Brain microvascular endothelial cell (primary cell): ENCODE measurements at places on chromosomes 2 and 18.
A peak's percentile ranks its signal among the peaks of the same experiment; 100 is the strongest.

DNA sequence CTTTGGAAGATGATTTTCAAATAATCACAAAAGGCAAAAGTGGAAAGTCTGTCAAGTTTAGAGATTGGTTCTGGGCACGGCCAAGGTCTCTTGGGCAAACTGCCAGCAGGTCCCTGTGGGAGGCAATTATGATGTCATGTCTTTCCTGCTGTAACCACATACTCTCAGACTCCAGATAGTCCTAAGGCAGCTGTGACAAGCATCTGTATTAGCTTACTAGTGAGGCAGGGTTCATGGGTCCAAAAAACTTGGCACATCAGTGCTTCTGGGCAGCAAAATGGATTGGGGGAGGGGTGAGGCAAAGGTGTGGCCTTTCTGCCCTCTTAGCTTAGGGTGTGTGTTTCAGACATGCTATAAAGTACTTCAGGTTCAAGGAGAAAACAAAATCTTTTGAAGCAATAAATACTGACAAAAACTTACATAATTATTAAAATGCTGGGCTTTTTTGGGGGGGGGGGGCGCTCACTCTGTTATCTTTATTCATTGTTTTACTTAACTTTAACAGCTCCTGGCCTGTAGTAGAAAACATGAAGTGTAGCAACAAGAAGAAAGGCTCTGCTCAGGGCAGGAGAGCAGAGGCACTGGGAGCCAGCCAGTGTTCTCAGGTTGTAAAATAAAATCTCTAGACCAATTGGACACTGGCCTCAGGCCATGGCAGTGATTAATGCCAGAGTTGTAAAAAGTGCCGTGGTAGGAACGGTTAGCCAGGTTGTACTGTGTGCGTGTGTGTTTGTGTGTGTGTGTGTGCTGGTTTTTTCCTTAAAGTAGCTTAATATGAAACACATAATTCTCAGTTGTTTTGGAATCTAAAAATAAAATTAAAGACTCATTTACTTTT is 14.3 kb upstream of the TANC1 start:
- DNase-seq = peak; percentile 93

DNA sequence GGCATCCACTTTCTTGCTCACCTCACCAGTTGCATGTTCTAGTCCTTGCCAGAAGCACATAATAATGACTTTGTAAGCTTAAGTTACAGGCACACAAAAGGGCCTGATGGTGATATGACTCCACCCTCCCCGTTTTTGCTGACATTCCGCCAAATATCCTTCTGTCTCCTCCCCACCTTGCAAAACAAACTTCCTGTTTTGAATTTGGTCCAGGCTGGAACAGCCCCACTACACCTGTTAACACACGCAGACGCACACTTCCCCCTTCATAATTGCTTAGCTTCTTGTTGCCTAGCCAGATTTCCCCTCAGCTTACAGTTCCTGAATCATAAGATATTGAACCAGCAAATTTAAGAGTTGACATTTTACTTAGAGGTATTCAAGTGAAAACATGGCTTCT is at the start of gene MGAT5:
Gene MGAT5, plus strand, starts transcription at position 269 of the 400 bp plus-strand sequence. CDS start 332 bp downstream, outside the sequence.
- DNase-seq = no peak

GRCh38 chr2:26922405-26923188 is 47.8 kb upstream of the MAPRE3 start:
- peak; percentile 32 for DNase-seq

DNA sequence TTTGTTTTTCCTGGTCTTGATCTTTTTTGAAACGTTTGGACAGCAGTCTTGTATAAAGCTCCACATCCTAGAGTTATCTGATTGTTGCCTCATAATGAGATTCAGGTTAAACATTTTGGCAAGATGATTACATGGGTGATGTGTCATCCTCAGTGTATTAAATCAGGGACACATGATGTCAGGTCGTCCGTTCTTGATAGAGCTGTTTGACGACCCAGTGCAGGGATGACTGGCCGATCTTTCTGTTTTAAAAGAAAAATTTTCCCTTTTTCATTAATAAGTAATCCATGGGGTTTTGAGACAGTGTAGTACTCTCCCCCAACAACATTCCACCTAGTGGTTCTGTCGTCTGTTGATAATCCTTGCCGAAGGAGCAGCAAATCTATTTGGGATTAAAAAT is 44.5 kb upstream of the SERPINB2 start:
- DNase-seq = no peak

DNA sequence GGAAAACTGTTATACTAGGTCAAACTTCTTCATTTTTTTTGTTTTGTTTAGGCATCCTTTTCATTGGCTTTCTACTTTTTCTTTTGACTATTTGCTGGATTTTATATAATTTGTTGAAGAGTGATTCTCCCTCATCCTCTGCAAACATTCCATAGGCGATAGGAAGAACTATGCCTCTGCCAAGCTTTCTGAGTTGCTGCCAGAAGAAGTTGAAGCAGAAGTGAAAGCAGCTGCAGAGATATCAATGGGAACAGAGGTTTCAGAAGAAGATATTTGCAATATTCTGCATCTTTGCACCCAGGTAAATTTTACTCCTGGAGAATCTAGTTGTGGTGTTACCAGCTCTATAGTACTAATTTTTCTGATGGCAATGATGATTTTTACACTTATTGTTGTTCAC is 25.4 kb downstream of the NOP58 start:
- DNase-seq = no peak

DNA sequence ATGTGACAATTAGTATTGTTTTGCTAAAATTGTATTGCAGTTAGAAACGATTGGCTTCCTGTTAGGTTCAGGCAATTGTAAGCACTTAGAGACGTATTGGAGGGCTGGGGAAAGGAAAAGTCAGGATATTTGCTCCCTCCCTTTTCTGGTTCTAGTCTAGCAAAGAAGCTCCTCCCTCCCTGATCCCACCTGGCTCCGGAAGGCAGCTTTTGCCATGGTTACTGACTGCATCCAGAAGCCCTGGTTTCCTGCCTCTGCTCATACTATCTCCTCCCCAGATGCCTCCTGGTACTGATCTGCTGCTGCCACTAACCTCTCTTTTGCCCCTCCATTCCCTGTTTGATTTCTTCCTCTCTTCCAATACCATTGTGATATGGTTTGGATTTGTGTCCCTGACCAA is 275.9 kb downstream of the MREG start:
- DNase-seq = no peak

GRCh38 chr2:17538022-17538843 is 2.3 kb upstream of the VSNL1 start:
- peak; percentile 35 for DNase-seq

DNA sequence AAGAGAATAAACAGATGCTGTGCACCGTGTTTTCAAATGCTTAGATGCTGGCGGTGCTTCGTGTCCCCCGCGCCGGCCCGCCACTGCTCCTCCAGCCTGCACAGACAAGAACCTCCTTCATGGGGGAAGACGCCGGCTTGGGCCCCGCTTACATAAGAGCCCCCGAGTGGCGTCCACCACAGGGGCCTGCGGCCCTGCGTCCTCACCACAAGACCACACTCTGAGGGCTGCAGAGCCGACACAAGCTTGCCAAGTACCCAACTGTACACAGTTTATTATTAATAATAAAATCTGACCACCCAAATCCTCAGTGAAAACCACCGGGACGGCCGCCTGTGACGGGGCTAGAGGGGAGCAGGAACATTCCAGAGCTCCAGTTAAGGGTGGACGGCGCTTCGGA is 232.2 kb downstream of the HDAC4 start:
- no peak for DNase-seq

DNA sequence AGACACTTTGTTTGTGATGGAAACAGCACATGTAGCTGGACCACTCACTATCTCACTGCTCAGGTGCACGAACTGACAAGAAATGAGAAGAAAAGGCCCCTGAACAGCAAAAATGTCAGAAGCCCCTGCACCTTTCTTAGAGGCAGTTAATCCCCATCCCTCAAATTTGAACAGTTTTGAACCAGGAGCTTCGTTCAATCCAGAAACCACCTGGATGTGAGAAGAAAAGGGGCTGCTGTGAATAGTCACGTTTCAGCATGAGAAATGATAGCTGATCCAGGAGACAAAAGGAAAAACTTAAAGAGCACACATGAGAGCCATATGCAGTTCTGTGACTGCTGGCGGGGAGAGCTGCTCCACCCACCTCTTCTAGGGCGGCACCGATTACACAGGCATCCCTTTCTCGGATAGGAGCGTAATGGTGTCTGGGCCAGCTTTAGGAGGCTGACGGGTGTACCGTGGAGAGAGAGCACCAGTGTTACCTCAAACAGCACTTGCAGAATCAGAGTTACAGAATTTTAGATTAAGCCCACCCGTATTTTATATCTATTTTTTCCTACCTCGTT is 117.0 kb upstream of the EML6 start:
- no peak for DNase-seq

DNA sequence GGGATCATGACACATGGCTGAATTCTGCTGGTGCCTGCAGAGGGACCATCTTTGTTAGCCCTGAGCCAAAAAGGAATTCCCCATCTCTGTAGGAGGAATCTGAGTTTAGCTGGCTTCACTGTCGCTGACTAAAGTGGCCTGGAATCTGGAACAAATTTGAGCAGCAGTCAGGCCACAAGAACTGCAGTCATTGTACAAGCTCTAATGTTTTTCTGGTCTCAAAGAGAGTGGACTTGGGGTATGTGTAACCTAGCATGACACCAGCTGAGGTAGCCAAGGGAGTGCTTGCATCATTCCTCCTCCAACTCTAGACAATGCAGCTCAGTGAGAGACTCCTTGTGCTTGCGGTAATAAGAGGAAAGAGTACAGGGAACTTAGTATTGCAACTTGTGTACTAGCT is 539.1 kb upstream of the LRRTM4 start:
- DNase-seq = no peak

DNA sequence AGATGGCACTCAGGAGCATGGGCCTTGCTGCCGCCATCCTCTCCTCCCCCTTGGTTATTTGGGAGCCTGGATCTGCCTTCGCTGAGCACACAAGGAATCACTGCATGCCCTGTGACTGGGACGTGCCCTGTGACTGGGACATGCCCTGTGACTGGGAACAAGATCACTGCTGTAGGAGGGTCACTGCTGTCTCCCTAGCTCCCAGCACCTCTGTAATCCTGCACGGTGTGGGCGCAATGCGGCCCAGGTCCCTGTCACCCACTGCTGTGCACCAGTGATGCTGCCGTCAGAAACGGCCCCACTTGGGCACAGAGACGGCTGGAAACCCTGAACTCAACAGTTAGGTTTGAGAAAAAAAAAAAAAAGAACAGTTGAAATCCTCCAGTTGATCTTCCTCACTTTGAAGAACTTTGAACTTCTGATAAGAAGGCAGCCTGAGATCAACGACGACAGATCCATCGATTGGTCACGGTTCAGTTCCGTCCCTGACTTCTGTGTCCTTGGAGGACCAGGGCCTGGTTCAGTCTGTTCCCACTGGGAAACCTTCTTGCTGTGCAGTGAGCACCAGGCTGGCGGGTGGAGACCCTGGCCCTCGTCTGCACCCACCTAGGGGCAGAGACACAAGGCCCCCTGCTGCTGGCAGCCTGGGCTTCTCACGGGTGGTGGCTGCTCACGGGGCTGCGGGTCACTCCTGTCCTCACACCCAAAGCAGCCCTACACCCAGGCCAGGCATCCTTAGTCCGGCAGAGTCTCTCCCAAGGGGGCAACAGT is 125.9 kb downstream of the PXDN start:
- DNase-seq = no peak

DNA sequence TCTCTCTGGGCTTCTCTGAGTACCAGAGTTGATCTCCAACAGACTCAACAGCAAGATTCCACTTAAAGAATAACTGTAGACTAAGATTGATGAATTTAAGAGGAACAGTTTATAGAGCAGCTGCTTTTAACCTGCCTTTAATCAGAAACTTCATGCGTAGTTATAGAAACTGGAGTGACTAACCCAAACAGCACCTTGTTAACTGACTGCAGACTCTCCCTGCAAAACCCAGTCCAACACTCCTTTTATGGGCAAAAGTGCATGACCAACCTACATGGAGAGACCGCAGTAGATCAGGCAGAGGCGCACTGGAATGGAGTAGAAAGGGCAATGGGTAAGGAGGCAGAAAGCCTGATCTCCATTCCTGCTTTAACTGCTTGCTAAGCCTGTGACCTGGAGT is 110.6 kb downstream of the NRP2 start:
- no peak for DNase-seq

GRCh38 chr2:176098366-176099158 is 1.0 kb upstream of the HOXD12 start:
- no peak for DNase-seq

DNA sequence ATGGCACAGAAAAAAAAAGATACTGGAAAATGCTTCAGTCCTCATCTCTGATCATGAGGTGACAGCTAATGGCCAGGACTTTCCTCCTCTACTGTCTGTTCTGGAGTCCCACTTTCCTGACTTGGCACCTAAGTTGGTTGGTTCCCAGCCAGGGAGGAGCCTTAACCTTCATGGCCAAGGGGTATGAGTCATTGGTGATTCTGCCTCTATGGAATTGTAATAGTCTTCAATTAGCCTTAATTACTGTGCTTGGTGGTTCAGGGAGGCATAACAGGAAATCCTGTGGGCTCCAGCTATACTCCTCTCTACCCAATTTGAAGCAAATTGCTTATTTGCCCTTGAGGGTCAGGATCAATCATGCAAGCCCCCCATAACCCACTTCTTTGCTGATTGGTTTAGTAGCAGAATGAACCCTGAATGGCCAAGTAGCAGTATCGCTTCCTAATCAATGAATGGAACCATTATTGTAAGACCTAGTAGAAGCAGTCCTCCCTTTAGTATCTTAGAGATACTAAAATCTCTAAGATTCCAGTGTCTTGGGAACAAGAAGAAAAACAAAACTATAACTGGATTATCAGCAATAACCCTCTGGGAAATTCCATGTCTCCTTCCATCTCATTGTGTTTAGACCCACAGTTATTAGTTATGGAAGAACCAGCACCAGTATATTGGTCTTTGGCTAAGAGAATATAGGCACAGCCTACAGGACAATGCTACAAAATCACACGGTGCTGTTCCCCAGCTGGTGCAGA is 109.0 kb downstream of the COL6A3 start:
- peak; percentile 49 for DNase-seq

DNA sequence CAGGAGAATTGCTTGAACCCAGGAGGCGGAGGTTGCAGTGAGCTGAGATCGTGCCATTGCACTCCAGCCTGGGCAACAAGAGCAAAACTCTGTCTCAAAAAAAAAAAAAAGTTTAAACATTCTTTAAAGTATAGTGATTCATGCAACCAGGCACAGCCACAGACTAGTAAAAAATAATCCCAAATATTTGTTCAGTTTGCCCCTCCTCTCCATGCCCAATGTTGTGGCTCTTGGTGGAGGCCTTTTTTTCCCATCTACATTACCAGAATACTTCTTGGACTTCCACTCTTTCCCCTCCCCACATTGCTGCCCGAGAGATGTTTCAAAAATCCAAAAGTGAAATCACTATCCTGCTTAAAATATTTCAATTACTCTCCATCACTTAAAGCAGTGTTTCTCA is 5.1 kb upstream of the MALT1 start:
- no peak for DNase-seq

GRCh38 chr2:36663851-36664695 is 32.4 kb upstream of the VIT start:
- DNase-seq = peak; percentile 37
